ENCODE measurements at places on chromosomes 1 and 21. TPM values are rescaled to one million over a fixed set of nuclear protein-coding genes. Genes with fewer than 3 reads are reported as not detected.

The RGS16 gene
- total RNA-seq, result 0.11 TPM

The TMPRSS3 gene
- not detected for total RNA-seq

The SNX7 gene
- 49.1 TPM for total RNA-seq

The SPRR2E gene
- total RNA-seq, result not detected

The MPL gene
- not detected for total RNA-seq

The GSTM3 gene
- total RNA-seq, result 28.7 TPM

The C4BPA gene
- total RNA-seq, result not detected

The NHLH1 gene
- not detected for total RNA-seq

The ST6GALNAC5 gene
- 12.2 TPM for total RNA-seq

The RGS8 gene
- not detected for total RNA-seq

The AGT gene
- total RNA-seq, result not detected

The OVAAL gene
- total RNA-seq, result not detected

The CHML gene
- total RNA-seq, result 7.2 TPM

The C1orf50 gene
- 2.7 TPM for total RNA-seq

The BNIPL gene
- total RNA-seq, result not detected

The FCRL6 gene
- total RNA-seq, result not detected

The SPRR3 gene
- not detected for total RNA-seq

The LAPTM5 gene
- not detected for total RNA-seq

The RGS2 gene
- total RNA-seq, result 0.43 TPM

The PLXNA2 gene
- 5.4 TPM for total RNA-seq

The S100A8 gene
- not detected for total RNA-seq

The RGS13 gene
- total RNA-seq, result not detected

The FCRL1 gene
- total RNA-seq, result not detected

The OR2T2 gene
- total RNA-seq, result not detected

All from GM23248 (cell line).